GM03348 (cell line): ENCODE measurements at places on chromosomes 1 and 21.

- DNase-seq: no peak
These were observed 137.8 kb upstream of the PALMD start for GRCh38 chr1:99507906-99508732.

GRCh38 chr1:229594227-229595008 is 31.5 kb downstream of the TAF5L start:
- no peak for DNase-seq

DNA sequence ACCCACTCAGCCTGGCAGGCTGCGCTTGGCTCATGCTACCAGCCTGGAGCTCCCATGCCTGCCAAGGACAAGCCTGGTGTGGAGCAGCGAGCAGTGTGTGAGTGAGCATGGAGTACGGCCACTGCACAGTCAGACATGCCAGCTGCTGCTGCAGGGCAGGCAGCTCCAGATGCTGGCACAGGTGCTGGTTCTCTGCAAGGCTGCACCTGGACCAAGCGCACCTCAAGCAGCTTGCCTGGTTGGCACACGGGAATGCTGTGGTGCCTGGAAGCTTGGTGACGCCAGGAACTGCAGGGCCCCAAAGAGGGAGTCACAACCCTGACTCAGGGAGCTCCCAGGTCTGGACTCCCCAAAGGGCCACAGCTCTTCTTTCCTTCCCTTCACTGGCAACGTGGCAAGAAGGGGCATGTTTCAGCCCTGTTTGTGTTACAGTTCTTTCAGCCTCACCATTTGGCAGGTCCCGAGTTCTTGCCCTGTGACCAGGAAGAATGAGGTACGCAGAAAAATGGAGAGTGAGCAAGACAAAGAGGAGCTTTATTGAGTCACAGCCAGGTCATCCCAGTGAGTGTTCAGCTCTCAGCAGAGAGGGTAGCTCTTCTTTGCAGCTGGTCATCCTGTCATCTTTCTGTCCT is 26.1 kb downstream of the ACOT7 start:
- DNase-seq: no peak

DNA sequence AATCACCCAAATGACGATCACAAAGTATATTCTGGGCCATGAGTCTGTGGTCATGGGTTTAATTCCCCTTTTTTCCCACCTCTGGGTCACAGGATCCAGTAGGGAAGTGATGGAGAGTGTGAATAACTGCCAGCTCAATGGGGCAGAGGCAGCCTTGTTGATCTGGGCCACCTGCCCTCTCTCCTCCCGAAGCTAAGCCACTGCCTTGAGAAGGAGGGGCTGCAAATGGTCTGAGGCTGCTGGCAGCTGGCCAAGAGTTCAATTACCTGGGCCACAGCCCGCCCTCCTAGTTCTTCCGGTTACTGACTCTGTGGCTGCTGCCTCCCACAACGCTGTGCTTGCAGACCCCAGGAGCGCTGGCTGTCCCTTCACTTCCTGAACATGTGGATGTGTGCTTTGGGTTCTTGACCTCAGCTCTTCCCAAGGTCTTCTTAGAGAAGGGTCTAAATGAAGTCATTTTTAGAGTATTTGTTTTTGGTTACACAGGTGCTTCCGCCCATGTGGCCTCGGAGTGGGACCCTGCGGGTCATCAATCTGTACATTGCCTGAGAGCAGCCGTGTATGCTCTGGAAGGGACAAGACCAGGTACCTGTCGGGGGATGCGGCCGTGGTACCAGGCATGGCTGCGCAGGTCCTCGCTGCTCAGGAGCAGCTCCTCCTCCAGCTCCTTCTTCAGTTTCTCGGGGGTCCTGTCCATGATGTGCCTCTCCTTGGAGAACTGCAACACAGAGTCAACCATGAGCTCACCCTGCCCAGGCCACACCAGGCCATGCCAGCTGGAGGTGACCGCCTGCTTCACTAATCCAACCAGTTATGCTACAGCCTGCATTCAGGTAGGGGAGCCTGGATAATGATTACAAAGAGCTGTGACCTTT is 89.7 kb downstream of the BCAR3 start:
- no peak for DNase-seq

GRCh38 chr1:212484701-212485570 is 52.2 kb downstream of the NENF start:
- peak; percentile 56 for DNase-seq

DNA sequence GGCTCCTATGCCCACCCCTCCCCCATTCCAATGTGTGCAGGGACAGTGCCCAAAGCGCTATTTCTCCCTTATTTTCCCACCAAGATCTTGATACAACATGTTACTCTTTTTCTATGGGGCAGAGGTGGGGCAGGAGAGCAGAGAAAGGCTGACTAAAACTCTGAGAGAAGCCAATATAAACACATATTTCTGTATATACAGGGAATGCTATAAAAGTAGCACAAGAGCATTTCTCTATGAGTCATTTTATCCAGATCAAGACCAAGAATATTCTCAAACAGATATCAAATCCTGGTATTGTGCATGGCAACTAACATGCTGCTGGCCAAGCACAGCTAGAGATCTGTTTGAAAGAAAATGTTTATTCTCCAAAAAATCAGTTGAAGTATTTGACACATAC is 7.3 kb downstream of the WDR26 start:
- DNase-seq: peak; percentile 71

GRCh38 chr1:89270423-89270822 is 2.2 kb downstream of the GBP5 start:
- no peak for DNase-seq

DNA sequence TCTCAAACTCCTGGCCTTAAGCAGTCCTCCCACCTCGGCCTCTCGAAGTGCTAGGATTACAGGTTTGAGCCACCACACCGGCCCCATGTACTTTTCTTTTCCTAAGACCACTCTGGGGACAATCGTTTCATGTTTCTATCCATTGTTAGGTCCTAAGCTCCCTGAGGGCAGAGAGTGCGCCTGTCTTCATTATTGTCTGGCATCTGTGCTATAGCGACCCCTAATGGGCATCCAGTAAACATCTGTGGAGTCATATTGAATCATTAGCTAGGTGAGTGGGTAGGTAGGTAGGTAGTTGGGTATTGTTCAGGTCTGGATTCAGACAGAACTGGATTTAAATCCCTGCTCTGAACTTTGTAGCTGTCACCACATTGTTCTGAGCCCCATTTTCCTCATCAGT is 66.1 kb downstream of the TMEM53 start:
- DNase-seq: no peak

- no peak for DNase-seq
These were observed 20.8 kb downstream of the HYI start for GRCh38 chr1:43432907-43433306.

DNA sequence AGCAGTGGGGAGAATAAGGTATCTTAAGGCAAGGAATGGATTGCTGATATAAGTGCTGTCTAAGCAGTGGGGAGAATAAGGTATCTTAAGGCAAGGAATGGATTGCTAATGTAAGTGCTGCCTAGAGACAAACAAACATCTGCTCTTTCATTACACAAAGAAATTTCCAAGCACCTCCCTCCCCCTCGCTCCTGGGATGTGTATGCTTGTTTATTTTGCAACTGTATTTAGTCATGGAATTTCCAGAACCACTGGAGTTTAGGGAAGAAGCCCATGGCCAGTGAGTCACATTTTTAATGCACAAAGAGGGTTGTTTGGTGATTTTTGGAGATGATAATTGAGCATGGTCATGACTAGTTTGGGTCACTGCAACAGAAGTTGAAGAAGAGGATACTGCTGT is 21.5 kb downstream of the PDPN start:
- peak; percentile 76 for DNase-seq

DNA sequence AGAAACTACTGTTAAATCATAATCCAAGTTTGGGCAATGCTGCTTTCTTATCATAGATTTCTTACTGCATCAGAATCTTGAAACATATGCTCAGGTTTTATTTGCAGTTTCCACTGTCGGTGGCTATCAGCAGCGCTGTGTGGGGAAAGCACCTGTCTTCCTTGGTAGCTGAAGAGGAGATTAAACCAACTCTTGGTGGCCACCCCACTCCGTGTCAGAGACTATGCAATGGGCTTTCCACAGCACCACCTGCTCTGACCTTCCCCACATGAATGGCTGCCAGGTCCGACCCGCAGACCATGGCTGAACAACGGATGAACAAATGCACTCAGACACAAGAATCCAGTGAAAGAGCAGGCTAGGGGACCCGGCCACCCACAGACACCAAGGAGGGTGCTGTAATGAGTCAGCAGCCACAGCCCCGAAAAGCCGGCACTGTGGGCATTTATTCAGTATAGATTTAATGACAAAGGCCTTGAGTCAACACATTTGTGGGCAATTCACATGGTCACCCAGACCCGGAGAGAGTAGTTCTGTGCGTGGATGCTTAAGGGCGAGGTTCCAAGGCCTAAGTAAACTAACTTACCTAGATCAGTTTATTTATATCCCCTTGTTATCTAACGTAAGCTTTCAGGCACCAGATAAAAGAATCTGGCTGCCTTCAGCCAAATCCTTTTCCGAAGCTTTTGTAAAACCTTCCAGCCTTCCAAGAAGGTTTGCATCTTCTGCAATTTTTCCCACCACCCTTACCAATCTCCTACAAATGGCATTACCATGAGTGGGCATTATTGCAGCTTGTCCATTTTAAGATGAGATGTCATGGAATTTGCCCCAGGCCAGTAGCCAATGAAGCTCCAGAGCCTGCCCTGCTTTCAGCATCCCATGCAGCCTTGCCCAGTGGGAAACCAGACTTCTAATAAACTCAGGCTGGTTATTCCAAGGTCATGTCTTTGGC is 82.7 kb downstream of the HLCS start:
- DNase-seq: no peak

GRCh38 chr21:44303490-44303981 is 3.7 kb downstream of the PFKL start:
- no peak for DNase-seq

DNA sequence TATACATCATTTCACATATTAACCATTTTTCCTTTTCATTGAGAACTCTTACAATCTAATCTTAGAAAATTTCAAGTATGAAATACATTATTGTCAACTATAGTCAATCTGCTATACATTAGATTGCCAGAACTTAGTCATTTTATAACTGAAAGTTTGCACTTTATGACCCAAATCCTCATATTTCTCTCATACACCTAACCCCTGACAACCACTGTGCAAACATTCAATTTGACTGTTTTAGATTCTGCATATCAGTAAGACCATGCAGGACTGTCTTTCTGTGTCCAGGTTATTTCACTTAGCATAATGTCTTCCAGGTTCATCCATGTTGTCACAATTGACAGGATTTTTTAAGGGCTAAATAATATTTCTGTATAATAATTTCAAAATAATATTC is 1299.0 kb upstream of the B3GALT2 start:
- DNase-seq: no peak

DNA sequence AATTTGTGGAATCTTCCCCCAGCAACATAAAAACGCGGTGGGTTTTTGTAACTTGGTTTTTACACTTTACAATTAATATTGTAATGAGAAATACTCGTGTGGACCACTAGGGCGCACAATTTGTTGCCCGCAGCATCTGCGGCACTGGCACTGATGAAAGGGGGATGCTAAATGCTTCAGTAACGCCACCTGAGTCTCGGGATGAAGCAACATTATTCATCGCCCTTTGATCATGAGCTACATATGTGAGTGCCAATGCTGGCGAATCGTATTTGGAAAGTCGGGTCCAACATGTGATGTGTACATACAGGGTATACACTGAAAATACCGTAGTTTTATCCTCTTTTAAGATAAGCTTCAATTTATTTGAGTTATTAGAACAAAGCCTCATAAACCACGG is 34.2 kb upstream of the COX20 start:
- DNase-seq: peak; percentile 65

- DNase-seq: no peak
These were observed 78.2 kb downstream of the DNTTIP2 start for GRCh38 chr1:93800856-93801255.

DNA sequence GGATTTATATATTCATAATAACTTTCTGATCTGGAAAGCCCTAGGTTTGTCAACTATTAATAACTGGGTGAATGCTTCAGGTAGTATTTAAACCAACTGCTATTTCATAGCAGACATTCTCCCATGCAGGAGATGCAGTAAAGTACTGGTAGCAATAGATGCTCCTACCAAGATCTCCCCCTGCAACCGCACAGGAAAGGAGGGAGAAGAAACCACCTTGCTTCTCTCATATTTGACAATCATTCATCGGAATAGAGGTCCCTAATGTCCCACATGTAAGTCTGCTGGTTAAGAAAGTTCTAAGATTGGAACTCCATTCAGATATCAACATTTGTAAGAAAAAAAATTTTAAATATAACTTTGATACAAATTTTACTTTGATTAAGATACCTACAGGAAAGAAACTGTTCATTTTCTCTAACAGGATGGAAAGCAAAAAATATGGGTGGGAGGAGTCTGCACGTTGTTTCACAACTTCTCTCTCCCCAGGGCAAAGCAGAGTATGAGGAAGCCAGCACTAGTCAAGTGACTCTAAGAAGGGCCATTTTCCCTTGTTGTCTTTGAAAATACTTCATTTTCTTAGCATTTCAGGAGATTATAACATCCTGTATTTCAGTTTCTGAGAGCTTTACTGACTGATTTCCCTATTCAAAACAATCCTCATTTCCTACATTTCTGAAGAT is at the start of gene PYHIN1:
PYHIN1 (plus strand) TSS at position 498 of the 683 bp plus-strand sequence. CDS start 5,359 bp downstream, outside the sequence.
- no peak for DNase-seq

DNA sequence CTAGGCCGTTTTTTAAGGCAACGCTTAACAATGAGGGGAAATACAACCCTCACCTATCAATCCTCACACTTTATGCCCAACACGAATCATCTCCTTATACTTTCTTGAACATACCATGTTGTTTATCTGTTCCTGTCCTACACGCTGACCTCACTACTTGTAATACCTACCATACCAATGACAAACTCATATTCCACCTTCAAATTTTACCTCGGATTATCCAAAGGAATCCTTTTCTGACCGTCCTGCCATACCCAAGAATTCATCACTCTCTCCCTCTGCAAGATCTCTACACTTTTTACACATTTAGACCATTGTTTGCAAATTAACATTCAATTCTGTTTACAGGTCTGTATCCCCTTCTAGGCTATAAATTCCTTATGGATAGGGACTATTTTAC is 64.4 kb upstream of the GUCA2A start:
- DNase-seq: no peak

DNA sequence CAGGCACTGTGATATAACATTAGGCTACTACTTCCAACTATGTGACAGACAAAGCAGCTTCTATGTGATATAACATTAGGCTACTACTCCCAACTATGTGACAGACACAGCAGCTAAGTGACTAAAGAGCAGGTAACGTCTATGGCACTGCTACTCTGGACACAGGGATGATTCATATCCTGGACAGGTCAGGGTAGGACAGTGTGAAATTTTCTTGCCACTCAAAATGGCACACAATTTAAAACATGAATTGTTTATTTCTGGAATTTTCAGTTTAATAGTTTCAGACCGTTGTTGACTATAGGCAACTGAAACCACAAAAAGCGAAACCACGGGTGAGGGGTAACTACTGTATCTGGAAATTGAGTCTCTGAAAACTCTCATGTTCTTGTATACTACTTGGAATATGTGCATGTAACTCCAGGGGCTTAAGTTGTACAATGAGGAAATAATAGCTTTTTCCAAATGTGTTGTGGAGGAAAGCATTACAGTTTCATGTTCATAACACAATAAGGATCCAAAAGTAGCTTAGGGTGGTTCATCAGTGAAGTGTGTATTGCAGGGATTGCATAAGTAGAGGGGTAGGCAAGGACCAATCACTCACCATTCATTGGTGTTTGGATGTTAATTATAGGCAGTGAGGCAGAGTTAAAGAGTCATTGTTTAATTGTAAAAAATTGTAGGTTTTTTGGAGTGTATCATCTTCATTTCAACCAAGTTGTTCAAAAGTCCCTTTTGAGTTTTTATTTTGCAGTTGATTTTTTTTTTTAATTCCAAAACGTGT is 5.3 kb downstream of the DTL start:
- DNase-seq: no peak

GRCh38 chr1:143735764-143736461 is 235.9 kb downstream of the FAM72C start:
- no peak for DNase-seq
